ENCODE measurements at places on chromosomes 3 and 15.

- no peak for DNase-seq
Measured at GRCh38 chr3:144791034-144791433, 819.4 kb downstream of the DIPK2A start.

DNA sequence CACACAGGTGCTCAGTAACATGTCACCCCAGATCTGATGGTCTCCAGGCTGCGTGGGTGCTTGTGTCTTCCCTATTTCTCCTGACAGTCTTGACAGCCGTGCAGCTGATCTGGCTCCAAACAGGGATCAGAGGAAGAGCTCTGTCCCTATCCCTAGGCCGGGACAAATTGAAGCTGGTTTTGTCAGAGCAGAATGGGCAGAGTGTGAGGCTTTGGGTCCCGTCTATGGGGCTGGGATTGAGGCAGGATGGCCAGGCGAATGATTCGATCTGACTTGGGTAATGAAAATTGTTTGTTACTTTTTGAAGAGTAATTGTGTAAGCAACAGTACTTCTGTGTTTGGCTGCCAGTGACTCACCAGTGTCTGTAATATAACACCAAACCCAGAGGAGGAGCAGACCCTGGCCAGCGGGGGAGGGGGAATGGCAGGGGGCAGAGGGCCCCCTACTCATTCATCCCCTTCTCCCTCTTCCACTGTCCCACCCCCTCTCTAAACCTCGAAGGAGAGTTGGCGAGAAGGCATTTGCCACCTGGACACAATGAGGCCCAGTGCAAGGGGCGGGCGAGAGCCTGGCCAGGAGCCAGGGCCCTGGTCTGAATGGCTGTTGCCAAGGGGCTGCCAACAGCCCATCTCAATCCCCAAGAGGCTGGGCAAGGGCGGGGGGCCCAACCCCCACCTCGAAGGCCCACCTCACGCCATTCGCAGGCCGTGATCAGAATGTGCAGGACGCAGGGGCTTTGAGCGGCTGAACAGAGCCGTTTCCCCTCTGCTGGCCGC, 4.9 kb upstream of the MAGEF1 start:
- peak; percentile 52 for DNase-seq

DNA sequence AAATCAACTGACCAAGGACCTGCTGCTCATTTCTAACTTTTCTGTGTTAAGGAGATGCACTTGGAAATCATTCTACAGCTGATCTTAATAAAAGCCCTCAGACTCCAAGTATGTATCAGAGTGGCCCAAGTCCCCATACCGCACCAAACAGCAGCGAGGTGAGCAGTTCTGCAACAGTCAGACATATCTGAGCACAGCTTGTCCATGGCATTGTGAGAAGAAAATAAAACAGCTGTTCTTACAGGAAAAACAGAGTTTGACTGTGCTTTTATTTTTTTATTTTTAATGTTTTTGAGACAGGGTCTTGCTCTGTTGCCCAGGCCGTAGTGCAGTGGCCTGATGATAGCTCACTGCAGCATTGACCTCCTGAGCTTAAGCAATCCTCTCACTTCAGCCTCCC, 131.8 kb downstream of the ADAMTS9 start:
- DNase-seq, result no peak

GRCh38 chr3:57184526-57184925, 15.3 kb downstream of the HESX1 start:
- DNase-seq, result no peak

- DNase-seq, result peak; percentile 73
Measured at GRCh38 chr3:180563406-180563805, 38.6 kb upstream of the TTC14 start.

DNA sequence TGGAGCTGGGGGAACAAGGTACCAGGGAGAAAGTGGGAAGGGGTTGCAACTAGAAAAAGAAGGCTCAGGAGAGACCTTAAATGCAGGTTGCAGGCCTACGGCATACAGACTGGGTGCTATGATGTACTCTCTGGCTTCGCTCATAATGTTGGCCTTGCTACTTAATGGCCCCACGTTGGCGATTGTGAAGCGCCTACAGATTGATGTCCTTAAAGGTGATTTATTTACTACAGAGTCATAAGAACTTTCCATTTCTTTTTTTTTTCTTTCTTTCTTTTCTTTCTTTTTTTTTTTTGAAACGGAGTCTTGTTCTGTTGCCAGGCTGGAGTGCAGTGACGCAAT, 25.4 kb downstream of the ZBTB38 start:
- DNase-seq, result no peak

DNA sequence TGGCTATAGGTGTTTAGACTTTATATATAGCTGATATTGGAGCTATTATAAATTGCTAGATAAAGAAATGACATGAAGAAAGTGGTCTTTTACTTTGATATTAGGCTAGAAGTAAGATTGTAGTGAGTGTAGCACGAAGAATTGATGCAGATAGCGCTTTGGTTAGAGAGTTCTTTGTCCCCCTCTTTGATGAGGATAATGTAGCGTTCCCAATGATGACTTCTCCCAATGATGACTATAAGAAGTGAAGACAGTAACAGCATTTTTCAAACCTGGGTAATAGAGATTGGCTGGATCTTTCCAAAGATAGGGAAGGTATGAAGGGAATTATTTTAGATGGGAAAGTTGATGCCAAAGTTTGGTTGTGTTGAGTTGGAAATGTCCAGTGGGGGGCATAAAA, 4.3 kb downstream of the MINDY2 start:
- DNase-seq, result no peak

DNA sequence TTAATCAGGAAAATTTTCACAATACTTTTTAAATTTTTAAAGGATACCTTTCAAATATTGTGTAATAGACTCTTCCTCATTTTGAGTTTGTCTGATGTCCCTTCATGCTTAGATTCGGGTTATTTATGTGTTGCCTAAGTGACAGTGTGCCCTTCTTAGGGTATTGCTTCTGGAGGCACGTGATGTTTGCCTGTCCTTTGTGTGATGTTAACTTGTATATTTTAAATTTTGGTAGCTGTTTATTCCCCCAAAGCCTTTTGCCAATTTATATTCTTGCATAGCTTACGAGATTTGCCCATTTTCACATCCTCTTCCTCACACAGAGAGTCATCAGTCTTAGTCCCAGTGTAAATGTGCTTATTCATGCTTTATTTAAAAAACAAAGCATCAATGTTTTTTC, 433.1 kb downstream of the EPHB1 start:
- DNase-seq, result no peak

- no peak for DNase-seq
Measured at GRCh38 chr15:88695101-88695500, 56.3 kb downstream of the ISG20 start.

GRCh38 chr3:113629584-113630421, 66.6 kb downstream of the USF3 start:
- DNase-seq, result no peak

DNA sequence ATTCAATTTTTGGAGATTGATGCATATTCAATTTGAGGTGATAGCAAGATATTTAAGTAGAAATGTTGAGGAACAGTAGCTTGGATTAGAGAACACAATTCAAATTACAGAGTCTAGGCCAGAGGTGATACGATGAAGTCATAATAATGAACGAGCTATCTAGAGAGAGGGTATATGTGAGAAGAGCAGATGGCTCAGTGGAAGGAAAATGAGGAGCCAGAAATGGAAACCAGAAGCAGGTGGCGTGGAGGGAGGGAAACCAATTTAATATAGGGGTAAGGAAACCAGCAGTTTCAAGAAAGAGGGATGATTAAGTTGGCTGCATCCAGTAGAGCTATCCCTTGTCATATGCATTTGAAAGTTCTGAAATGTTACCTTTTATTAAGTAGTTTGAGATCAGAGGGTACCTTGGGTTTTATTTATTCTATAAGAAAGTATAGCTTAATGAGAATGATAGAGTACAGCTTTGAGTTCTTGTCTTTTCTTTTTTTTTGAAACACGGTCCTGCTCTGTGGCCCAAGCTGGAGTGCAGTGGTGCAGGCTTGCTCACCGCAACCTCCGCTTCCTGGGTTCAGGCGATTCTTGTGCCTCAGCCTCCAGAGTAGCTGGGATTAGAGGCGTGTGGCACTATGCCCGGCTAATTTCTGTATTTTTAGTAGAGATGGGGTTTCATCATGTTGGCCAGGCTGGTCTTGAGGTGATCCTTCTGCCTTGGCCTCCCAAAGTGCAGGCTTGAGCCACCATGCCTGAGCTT, 22.1 kb downstream of the NCK1 start:
- DNase-seq, result no peak

GRCh38 chr3:5841599-5841998, 654.1 kb downstream of the EDEM1 start:
- DNase-seq, result no peak

- no peak for DNase-seq
Measured at GRCh38 chr3:43685921-43686320, 4.8 kb upstream of the ABHD5 start.

DNA sequence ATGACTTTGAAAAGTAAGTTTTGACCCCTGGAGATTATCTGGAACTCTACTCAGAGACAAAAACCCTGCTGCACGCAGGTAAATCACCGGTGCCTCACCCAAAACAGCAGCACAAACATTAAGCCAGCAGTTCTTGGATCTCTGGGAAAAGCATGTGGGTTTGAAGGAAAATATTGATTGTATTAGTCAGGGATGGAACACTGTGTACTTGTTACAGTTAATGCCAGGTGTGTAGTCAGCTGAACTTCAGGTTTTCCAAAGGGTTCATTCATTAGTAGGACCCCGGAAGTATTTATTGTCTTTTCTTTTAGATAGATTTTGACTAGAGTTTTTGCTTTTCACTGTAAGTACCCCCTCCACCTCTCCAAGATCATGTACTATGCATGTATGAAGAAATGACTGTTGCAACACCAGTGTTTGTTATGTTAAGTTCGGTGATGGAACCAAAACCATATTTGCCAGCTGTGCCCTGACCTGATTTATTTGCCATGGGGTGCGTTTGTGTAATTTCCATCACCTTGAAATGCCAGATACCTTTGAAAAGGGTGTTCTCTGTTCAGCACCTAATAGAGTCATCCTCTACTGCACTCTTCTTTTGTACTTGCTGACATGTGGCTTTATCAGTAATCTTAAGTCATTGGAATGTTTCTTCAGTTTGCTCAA, 14.5 kb downstream of the ARHGEF26 start:
- no peak for DNase-seq

DNA sequence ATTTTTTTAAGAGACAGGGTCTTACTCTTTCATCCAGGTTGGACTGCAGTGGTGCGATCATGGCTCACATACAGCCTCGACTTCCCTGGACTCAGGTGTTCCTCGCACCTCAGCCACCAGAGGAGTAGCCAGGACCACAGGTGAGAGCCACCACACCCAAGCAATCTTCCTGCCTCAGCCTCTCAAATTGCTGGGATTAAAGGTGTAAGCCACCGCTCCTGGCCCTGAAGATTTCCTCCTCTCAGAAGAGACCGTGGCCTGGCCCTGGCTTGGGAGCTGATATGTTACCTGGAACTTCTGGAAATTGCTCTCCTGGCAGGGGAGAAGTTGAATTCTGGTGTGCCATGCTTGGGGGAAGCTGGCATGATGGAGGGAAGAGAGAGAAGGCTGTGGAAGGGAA, 36.2 kb downstream of the PPCDC start:
- DNase-seq, result no peak

GRCh38 chr3:182005701-182006100, 294.0 kb downstream of the SOX2 start:
- DNase-seq, result no peak

DNA sequence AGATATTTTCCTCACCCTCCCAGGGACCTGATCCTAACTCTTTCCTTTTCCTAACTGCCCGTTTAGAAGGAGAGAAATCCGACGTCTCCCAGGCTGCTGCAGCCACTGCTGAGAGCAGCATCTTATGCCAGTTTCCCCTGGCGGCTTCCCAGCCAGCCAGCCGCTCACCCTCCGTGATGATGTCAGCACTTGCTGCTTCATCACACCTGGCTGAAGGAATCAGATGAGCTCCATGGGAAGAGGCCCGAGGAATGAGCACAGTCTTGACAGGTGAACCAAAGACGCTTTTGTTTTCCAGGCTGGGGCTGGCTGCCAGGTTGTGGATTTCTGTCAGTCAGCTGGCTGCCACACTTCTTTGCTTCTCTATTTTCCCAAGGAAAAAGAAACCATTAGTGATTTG, 445.1 kb upstream of the RBMS3 start:
- no peak for DNase-seq

DNA sequence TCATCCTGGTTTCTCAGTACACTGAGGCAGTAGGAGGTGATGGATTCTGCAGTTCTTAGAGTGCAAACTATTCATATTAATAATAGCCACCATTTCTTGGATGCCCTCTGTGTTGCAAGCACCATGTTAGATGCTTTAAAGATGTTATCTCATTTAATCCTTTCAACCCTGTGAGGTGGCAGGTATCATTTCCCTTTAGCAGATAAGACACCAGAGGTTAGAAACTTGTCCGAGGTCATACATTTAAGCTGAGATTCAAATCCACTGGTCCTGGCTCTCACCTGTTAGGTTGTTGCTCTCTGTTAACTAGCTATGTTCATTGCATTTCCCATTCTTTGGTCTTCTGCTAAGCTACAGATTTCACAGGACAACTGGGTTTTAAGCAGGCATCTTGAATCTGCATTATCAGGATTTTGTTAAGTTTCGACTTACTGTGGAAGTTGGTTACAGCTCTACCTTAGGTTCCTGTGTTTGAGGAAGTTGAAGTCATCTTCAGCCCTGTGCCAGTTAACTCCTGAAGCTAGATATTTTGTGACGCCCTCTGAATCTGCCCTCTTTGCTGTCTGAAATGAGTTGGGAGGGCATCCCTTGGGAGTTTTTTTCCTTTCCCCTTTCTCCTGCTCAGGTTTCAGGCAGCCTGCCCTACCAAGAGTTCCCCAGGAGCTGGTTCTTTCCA, 6.4 kb downstream of the PDE8A start:
- DNase-seq, result no peak

- no peak for DNase-seq
Measured at GRCh38 chr15:51315726-51316125, 22.7 kb downstream of the CYP19A1 start.

DNA sequence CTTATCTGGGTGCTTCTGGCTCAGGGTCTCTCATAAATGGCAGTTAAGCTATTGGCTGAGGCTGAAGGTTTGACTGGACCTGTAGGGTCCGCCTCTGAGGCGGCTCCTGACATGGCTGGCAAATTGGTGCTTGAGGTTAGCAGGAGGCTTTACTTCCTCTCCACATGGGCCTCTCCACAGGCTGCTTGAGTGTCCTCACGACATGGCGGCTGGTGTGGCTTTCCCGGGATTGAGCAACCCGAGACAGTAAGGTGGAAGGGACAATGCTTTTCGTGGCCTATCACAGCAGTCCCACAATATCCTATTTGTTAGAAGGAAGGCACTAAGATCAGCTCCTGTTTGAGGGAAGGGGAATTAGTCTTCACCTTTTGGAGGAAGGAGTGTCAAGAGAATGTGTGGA, 267.3 kb upstream of the LRRFIP2 start:
- DNase-seq, result no peak

DNA sequence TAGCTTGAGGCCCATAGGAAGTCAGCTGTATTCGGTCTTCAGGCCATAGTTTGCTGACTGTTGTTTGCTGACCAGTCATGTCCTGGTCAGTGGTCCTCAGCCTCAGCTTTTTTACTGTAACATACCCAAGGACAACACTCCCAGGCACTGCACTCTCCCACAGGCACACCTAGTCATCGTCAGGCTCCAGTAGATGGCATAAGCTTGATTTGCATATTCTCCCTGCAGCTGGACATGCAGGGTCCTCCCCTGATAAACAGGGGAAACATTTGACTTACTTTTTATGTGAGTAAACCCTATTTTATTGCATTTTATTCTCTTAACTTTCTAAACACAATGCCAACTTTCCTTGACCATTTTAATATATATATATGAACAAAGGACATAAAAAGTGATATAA, 22.9 kb downstream of the ARHGEF3 start:
- peak; percentile 55 for DNase-seq

- DNase-seq, result no peak
Measured at GRCh38 chr3:27194861-27195483, 174.2 kb downstream of the NEK10 start.

GRCh38 chr15:80151148-80151547, 1.7 kb upstream of the FAH start:
- no peak for DNase-seq

All from NCI-H526 treated with DMSO at 0.1 percent for 48 hours (cell line).